ENCODE measurements at places on chromosomes 6 and 20.

GRCh38 chr6:140276719-140277118 lies 902.3 kb upstream of the CITED2 start:
- no peak for DNase-seq

DNA sequence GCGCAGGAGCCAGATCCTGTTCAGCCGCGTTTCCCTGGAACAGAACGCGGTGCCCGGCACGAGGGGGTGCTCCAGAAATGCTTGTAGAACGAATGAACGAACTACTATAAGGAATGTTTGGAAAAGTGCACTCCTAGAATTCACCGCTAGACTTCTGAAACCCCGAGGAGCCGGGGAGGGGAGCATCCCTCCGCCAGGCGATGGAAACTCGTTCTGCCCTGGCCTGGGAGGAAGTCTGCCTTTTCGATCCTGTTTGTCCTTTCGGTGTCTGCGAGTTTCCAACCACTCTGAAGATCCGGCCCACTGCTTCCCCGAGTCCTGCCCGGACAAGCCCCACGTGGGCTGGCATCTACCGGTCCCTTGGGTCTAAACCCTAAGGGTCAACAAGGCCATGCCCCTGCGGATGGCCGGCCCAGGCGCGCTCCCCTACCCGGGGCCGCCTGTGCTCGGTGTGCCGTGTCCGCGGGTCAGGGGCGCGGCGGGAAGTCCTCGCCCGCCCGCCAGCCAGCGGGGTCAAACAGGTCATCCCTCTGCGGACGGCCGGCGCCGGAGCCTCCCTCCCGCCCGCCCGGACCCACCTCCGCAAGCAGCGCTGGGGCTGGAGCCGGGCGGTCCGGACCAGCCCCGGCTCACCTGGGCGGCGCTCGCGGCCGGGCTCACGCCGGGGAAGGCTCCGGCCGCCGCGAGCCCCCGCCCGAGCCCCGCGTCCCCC lies 526 bp downstream of the SULF2 start:
- DNase-seq: no peak

DNA sequence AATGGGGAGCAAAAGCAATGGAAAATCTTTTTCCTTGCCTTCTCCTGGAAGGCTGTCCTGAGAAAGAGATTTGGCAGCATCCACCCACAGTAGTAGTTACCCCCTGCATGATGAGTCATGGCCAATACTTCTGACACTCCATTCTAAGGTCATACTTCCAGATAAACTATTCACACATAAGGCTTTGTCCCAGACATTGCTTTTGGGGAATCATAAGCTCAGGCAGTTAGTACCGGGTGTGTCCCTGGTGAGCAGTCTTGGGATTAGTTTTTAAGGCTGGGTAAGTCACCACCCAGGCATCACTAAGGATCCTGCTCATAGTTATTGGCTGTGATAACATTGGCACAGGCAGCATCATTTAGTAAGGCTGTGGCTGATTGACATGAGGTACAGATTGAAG lies 160.6 kb upstream of the GGTLC1 start:
- no peak for DNase-seq

GRCh38 chr6:132236744-132237143 lies 164.5 kb downstream of the MOXD1 start:
- DNase-seq: no peak

- DNase-seq: no peak
Measured at GRCh38 chr20:51936377-51936776, 134.1 kb upstream of the SALL4 start.

DNA sequence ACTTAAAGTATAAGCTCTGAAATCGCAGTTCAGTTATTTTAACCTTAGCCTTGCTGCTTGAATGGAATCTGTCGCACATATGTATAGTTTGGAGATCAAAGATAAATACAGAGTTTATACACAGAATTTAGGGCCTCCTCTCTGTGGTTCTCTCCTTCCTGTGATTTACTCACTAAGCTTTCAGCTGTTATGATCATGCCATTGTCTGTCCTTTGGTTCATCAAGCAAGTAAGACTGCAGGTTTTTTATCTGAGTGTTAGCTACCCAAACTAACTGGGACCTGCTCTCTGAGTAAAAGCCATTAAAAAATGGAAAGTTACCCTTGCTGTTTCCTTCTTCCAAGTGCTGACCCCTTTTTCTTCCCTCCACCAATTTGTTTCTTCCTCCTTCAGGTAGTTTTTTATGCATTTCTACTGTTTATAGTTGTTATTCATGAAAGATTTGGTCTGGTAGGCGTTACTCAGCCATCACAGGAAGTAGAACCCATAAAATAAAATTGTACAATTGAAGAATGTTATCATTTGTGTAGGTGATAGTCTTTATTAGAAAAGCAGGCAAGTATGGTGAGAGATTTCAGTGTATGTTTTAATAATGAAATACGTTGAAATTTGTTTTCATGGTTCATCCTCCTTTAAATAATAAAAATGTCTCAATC lies 33.7 kb upstream of the SUMO4 start:
- no peak for DNase-seq

DNA sequence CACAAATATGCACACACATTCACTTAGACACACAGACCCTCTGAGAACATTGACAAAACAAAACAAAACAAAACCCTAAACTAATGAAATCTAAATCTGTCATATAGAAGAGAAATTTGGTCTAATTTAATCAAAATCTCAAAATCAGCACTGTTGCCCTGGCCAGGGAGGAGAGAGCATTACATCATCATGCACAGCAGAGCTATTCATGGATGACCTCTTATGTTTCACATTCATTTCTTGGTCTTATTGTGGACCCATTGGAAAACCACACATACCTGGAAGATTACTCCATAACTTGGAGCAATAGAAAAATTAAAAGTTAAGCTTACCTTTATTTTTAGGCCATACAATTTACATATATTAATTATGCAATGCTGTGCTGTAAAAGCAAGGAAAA lies 1223.6 kb upstream of the GJE1 start:
- DNase-seq: no peak

DNA sequence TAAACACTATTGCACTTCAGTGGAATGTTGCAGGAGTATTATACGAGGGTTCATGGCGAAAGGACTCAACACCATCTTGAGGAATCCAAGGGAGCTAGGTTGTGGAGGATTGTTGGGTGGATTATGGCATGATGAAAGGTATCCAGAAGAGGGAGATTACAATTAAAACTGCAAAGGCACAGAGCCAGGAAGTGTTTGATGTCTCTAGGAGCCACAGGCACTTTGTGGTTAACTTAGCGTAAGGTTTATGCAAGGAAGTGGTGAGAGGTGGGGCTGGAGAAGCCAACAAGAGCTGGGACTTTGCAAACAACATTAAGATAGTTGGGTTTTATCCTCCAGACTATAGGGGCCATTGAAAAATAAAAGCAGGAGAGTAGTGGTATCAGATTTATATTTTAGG lies 86.6 kb upstream of the TPD52L1 start:
- DNase-seq: peak; percentile 12

DNA sequence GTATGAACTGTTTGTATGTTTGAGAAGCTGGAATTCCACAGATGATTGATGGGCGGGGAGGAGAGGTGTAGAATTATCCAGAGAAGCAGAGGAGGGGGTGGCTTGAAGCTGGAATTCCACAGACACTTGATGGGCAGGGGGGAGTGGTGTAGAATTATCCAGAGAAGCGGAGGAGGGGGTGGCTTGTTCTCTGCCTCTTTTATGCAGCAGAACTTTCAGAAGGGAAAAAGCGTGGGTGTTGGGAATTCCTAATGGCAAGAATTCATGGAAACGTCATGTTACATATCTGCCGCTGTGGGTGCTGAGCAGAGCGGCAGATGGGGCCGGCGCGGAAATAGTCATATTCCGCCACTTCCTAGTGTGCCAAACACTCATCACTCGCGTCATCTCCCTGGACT lies 167.9 kb upstream of the KCNG1 start:
- no peak for DNase-seq

DNA sequence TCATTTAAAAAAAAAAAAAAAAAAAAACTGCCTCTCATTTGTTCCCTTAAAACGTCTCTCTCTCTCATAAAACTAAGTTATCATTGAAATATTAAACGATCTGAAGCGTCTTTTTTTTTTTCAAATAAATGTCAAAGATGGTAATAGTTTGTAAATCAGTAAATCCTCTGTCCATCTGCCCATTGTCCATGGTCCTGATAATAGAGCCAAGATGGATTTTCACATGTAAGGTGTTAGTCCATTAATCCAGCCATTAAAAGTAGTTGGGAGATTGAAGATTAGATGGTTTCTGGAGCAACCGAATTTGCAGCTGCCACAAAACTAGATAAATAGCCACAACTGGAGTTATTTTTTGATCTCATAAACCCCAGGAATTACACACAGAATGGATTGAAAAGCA lies 145.8 kb upstream of the SNX9 start:
- no peak for DNase-seq

- DNase-seq: no peak
Measured at GRCh38 chr6:146871611-146872425, 273.0 kb downstream of the ADGB start.

GRCh38 chr6:126535595-126535994 lies 195.7 kb downstream of the CENPW start:
- no peak for DNase-seq

GRCh38 chr20:59402681-59403080 lies 102.3 kb downstream of the EDN3 start:
- DNase-seq: no peak

- DNase-seq: no peak
Measured at GRCh38 chr6:53888931-53889330, 94.1 kb downstream of the LRRC1 start.

GRCh38 chr6:4970739-4971395 lies 33.0 kb downstream of the RPP40 start:
- DNase-seq: no peak

- DNase-seq: no peak
Measured at GRCh38 chr6:37513155-37513554, 13.5 kb upstream of the CCDC167 start.

GRCh38 chr6:33716890-33717632 lies 5.6 kb upstream of the UQCC2 start:
- DNase-seq: no peak

- DNase-seq: peak; percentile 36
Measured at GRCh38 chr6:157535340-157536222, 154.6 kb downstream of the ZDHHC14 start.

GRCh38 chr6:166775180-166775922 lies 148.3 kb upstream of the RPS6KA2 start:
- DNase-seq: peak; percentile 52

DNA sequence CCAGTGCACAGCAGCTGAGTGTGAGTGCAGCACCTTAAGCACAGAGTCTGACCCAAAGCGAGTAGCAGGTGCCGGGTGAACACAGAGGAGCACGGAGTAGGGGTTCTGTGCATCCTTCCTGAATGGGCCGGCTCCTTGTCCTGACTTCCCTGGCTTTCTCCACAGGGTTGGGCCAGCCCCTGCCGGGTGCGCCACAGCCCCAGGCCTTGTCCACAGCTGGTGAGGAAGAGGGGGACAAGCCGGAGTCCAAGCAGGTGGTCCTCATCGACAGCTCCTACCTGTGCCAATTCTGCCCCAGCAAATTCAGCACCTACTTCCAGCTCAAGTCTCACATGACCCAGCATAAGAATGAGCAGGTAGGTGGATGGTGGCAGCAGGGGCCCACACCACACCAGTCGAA lies 34.9 kb downstream of the ZNF341 start:
- DNase-seq: no peak

GRCh38 chr20:38157635-38158495 lies 7.2 kb downstream of the TGM2 start:
- no peak for DNase-seq

DNA sequence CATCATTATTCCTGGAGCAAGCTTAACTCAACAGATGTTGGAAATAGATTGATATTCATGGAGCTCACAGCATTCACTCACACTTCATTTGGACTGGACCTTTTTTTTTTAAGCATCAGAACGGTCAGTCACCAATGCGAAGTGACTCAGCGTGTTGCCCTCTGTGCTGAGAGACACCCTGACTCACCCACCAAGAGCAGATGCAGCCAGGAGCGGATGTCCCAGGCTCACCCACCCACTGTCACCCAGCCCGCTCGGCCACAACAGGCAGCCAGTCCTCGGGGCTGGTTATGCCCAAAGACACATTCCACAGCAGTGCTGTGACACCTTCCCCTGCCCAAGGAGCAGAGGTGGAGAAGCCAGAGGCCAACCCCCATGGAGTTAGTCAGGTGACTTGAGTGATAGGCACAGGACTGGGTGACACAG lies 15.7 kb downstream of the RNASET2 start:
- no peak for DNase-seq

DNA sequence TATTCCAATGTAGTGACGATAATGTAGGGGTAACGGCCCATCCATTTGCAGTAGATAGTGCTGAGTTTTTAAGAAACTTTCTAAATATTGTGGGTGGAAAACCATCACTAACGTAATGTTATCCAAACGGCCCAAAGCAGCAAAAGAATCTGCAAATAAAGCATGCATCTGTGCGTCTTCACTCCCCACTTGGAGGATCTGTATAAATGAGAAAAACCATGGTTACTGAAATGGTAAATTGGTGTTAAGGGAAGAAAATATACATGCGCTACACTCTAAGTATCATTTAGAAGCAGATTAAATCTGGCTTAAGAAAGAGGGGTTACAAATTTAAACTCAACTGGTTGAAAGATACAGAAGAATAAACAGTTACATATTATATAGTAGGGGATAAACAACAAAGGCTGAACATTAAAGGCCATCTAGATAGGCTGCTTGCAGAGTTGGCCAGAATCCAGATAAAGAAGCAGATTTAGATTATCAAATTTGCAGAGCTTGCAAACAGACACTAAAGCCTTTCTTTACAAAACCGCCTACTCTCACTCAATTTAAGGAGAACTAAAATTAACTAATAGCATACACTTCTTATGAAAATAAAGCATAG lies 93.3 kb downstream of the SESN1 start:
- DNase-seq: no peak

DNA sequence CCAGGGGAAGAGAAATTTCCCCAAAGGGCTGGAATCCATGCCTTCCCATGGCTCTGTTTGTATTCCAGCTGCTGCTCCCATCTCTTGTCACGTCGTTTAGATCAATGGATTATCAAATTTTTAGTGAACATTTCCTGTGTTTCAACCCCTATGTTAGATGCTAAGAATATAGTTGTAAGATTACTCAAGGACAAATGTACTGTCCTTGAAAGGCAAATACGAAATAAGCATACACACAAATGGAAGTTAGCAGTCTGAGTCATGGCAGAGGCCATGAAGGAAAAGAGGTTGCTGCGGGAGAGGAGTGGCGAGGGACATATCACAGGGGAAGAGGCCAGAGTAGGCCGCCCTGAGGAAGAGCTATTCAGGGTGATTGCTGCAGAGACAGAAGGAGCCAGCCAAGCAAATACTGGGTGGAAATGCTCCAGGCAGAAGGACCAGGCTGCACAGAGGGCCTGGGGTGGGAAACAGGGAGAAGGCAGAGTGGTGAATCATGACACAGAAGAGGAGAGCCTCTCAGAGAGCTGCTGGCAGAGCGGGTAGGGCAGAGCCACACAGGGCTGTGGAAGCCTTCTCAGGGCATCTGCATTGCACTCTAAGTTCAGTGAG lies 219.2 kb upstream of the LRFN2 start:
- DNase-seq: no peak

DNA sequence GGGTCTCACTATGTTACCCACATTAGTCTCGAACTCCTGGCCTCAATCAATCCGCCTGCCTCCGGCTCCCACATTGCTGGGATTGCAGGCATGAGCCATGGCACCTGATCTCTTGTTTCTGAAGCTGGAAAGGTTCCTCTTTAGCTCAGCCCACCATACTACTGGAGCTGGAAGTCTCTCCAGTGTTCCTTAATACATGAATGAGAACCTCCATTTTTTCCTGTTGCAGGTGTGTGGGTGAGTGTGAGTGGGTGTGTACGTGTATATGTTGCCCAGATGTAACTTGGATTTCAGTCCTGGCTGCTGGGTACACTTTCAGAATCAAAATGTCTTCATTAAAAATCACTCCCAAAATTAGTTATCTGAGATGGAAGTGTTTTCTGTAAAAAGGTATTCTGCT lies 11.1 kb downstream of the PNPLA1 start:
- no peak for DNase-seq

Measured in activated T-cell treated with anti-CD3 and anti-CD28 coated beads, Interleukin-2, amount 50 U/mL, for 72 hours (primary cell).